ENCODE measurements at places on chromosomes 2 and 18.

GRCh38 chr2:233997707-233998106, 52.8 kb upstream of the SPP2 start:
- DNase-seq, result no peak

- DNase-seq, result no peak
Measured at GRCh38 chr2:233336541-233336940, 17.8 kb upstream of the DGKD start.

DNA sequence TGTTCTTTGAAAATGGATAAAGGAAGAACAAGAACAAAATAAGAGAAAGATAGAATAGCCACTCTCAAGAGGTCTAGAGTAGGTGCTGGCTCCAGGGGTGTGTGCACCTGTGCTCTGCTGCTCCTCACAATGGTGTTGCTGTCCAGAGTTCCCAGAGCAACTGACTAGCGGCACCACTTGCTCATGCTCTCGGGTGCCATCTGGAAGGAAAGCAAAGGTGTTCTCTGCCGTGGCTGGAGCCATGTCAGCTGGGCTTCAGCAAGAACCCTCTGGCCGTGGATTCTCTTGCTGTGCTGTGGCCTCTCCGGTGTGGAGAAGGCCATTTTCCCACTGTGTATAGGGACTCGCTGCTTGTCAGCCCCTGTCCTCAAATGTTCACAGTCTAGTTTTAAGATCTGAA, 114.6 kb upstream of the TEX51 start:
- no peak for DNase-seq

DNA sequence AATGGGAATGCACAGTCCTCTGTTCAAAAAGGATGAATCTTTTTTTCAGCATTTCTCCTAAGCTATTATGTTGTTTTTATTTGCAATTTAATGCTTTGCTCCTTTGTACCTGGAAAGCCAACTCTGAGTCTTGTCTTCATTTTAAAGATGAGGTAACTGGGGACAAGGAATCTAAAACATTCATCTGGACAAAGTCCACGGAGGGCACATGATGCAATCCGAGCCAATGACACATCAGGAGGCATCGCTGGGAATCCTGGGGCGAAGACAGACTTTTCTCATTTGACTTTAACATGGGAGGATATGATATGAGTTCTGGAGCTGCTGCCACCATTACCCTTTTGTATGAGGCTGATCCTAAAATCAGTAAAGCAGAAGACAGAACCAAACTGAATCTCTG, 116.5 kb upstream of the REG3G start:
- no peak for DNase-seq

DNA sequence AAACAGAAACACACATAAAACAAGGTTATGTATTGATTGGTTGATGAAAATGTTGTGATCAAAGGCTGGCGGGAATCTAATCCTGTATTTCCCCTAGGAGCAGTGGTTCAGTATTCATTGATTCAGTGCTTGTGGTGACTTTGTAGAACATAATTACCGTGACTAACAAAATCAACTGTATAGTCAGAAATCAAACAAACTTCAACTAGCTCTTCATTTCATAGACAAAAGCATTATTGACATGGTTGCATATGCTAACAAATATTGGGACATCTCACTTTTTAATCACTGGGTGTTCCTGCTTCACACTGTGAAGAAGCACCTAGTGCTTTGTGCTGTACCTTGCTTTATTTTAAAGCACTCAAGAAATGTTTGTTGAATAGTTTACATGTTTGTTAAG, 41.4 kb downstream of the USP14 start:
- DNase-seq, result no peak

- no peak for DNase-seq
Measured at GRCh38 chr2:152626911-152627339, 90.3 kb downstream of the PRPF40A start.

DNA sequence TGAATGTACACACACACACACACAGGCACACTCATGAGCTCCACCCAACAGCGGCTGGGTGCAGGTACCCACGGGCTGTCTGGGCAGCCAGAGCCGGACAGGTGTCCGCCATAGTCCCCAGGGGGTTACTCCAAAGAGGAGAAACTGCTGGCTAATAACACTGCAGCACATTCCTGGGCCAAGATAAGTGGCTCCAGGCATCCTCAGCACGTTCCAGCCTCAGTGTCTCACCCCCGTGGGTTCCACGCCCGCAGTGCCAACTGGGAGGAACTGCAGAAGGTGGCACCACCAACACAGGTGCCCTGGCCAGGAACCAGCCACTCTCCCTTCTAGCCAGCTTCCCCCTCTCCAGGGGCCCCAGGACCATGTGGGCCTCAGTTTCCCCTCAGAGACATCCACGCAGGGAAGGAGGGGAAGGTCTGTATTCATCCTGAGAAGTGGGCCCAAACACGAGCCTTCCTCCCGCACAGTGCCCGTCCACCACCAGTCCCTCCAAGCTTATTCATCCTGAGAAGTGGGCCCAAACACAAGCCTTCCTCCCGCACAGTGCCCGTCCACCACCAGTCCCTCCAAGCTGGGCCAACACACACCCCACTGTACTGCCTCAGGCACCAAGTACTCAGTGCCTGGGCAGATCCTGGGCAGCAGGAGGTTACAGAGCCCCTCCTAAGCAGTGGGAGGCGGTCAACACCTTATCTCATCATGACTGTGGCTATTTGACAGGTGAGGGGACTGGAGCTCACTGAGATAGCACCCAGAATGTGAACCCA, 47.6 kb downstream of the TNS1 start:
- no peak for DNase-seq

- no peak for DNase-seq
Measured at GRCh38 chr18:10895976-10896375, 253.4 kb downstream of the PIEZO2 start.

- no peak for DNase-seq
Measured at GRCh38 chr2:239177908-239178307, 222.9 kb downstream of the HDAC4 start.

DNA sequence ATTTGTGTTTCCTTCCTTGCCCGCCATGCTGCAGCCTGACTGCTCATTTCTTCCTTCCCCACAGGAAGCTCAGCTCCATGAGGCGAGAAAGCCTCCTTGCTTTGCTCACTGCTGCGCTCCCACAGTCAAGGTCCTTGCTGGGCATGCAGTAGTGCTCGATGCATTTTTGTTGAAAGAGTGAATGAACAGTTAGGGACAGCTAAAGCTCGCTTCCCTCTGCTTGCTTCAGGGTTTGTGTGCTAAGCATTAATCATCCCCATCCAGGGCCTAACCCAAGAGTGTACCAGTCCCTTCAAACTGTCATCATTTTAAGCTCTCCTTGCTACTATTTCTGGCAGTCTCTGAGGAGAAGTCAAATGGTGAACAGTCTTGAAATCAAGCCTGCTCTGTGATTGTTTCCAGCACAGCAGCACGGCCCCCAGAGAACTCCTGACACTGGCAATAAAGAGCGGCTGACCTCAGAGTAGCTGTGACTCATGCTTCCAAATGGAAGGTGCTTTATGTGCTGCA, 171.7 kb upstream of the SOX11 start:
- peak; percentile 72 for DNase-seq

All from muscle of leg (tissue), 16 donors.